Dorsolateral prefrontal cortex (tissue), 122 donors: ENCODE measurements at places on chromosomes 7 and 10. TPM values are rescaled to one million over a fixed set of nuclear protein-coding genes. Genes with fewer than 3 reads are reported as not detected.

LEP gene
- not detected for total RNA-seq

SPDYE5 gene
- total RNA-seq = not detected

CUBN gene
- total RNA-seq = 2.2 TPM

METTL27 gene
- total RNA-seq = 2.3 TPM

ACSM6 gene
- not detected for total RNA-seq

ZSWIM8 gene
- 125 TPM for total RNA-seq

DNAH11 gene
- 1.3 TPM for total RNA-seq

CLDN3 gene
- total RNA-seq = not detected

GPER1 gene
- total RNA-seq = 13.4 TPM

MMD2 gene
- 19.0 TPM for total RNA-seq

CFAP70 gene
- total RNA-seq = 8.4 TPM

BHLHA15 gene
- total RNA-seq = not detected

H2BK1 gene
- not detected for total RNA-seq

CNPY1 gene
- total RNA-seq = not detected
